Mucosa of descending colon (tissue), 3 donors: ENCODE measurements at places on chromosomes 5 and 9. TPM values are rescaled to one million over a fixed set of nuclear protein-coding genes. Genes with fewer than 3 reads are reported as not detected.

DNA sequence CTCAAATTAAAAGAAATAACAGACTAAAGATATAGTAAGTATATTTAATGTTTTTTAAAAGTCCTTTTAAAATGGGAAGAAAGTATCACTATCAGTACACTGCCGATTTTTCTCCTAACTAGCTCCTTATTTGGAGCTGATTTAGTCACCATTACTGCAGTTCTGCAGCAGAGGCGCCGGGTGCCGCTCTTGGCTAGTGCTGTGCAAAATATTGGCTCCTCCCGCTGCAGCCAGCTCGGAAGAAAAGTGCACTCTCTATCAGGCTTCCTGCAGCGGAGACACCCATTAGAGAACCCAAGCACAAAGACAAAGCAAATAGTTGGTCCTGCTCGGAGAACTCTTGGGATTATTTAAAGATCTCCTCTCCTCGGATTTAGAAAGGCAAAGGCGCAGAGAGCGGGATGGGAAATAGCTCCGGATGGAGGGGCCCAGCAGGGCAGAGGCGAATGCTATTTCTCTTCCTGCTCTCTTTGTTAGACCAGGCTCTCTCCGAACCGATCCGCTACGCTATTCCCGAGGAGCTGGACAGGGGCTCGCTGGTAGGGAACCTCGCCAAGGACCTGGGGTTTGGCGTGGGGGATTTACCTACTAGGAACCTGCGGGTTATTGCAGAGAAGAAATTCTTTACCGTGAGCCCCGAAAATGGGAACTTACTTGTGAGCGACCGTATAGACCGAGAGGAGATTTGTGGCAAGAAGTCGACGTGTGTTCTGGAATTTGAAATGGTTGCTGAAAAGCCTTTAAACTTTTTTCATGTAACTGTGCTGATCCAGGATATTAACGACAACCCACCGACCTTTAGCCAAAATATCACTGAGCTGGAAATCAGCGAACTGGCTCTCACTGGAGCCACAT, at the start of gene PCDHGB3:
TSS of gene PCDHGB3 (plus strand) at position 249 of the 855 bp plus-strand sequence. CDS start at position 402, 153 bp downstream.
- DNase-seq: peak; percentile 29

GRCh38 chr5:96344678-96345577, 88.1 kb downstream of the PCSK1 start:
- no peak for DNase-seq

GRCh38 chr5:65823204-65823603, 101.2 kb downstream of the NLN start:
- no peak for DNase-seq

GRCh38 chr5:172002310-172002709, 4.1 kb downstream of the FBXW11 start:
- DNase-seq: no peak

The ZNF483 gene
- 27.4 TPM for total RNA-seq

The IFNA13 gene
- total RNA-seq: not detected

The DAPK1 gene
- 25.9 TPM for total RNA-seq
